ENCODE measurements at places on chromosomes 5 and 9.

DNA sequence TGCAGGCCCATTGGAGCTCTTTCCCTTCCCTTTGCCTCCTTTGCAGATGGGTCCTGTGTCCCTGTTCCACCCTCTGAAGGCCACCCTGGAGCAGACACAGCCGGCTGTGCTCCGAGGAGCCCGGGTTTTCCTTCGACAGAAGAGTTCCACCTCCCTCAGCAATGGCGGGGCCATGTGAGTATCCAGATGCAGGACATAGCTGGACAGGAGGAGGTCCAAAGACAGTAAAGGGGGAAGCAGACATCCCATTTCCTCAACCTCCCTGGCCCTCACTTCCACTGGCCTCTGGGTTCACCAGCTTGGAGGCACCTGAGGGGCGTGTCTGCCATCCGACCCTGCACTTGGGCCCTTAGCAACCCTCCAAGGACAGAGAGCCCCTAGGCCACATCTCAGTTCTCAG, 237.9 kb downstream of the CACNA1B start:
- H3K4me3 ChIP-seq: no peak overlapping the region
- H3K27me3 ChIP-seq: peaks cover 23% of the 10 kb centered on the region
- DNase-seq: no peak
- no peaks in the 10 kb centered on the region for H3K36me3 ChIP-seq
- no peaks in the 10 kb centered on the region for H3K4me1 ChIP-seq

GRCh38 chr9:5395428-5395827, 42.3 kb downstream of the PLGRKT start:
- no peaks in the 10 kb centered on the region for H3K27me3 ChIP-seq
- no peaks in the 10 kb centered on the region for H3K36me3 ChIP-seq
- no peak overlapping the region for H3K4me3 ChIP-seq
- H3K4me1 ChIP-seq: no peaks in the 10 kb centered on the region

GRCh38 chr9:114883709-114884108, 46.7 kb downstream of the TNFSF8 start:
- peaks cover 16% of the 10 kb centered on the region for H3K4me1 ChIP-seq
- no peak for DNase-seq
- no peak overlapping the region for H3K4me3 ChIP-seq

GRCh38 chr5:106094204-106094607, 1576.5 kb downstream of the EFNA5 start:
- no peak overlapping the region for H3K4me3 ChIP-seq
- no peak overlapping the region for H3K27ac ChIP-seq
- no peak for DNase-seq
- H3K36me3 ChIP-seq: no peaks in the 10 kb centered on the region
- no peaks in the 10 kb centered on the region for H3K27me3 ChIP-seq
- no peaks in the 10 kb centered on the region for H3K4me1 ChIP-seq

DNA sequence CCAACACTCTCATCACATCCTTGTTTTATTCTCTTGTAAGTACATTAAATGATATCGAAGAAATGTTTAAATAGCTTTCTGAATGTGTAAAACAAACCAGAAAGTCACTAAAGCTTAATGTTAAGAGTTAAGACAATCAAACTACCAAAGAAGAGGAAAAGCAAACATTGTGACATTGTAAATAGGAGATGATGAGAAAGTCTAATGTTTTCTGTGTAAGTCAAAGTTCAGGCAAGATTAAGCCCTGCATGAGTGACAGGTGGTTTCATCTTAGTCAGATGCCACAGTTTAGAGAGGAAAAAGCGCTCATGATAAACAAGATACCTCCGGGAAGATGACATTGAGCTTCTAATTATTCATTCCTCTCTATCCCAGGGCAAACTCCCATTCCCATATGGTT, 50.9 kb upstream of the PHYKPL start:
- H3K27me3 ChIP-seq: peaks cover 7% of the 10 kb centered on the region
- H3K27ac ChIP-seq: no peak overlapping the region
- no peak for DNase-seq
- H3K36me3 ChIP-seq: no peaks in the 10 kb centered on the region
- no peak overlapping the region for H3K4me3 ChIP-seq
- peaks cover 5% of the 10 kb centered on the region for H3K4me1 ChIP-seq

DNA sequence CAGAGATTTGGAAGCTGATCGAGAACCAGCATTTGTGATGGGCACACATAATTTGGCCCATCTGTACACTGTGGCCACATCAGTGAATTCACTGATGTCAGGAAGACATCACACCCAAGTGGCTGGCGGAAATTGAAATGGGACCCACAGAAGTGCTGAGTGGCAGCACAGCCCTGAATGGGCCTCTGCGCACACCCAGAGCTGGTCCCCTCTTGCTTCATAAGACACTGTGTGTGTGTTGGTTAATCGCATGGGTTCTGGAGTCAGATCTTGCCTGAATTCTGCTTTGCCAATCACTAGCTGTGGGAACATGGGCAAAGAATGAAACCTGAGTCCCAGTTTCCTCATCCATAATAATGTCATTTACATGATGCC, 72.2 kb downstream of the PCSK5 start:
- H3K4me3 ChIP-seq: peak overlapping the region; percentile 79
- no peak for DNase-seq
- no peaks in the 10 kb centered on the region for H3K36me3 ChIP-seq
- peaks cover 34% of the 10 kb centered on the region for H3K4me1 ChIP-seq
- no peaks in the 10 kb centered on the region for H3K27me3 ChIP-seq
- peak overlapping the region; percentile 82 for H3K27ac ChIP-seq

All from naive thymus-derived CD8-positive, alpha-beta T cell (primary cell).